SIG-M5 (cell line): ENCODE measurements at places on chromosomes 5 and 9.

GRCh38 chr5:26482076-26482809 is 556.1 kb downstream of the CDH9 start:
- DNase-seq: no peak

DNA sequence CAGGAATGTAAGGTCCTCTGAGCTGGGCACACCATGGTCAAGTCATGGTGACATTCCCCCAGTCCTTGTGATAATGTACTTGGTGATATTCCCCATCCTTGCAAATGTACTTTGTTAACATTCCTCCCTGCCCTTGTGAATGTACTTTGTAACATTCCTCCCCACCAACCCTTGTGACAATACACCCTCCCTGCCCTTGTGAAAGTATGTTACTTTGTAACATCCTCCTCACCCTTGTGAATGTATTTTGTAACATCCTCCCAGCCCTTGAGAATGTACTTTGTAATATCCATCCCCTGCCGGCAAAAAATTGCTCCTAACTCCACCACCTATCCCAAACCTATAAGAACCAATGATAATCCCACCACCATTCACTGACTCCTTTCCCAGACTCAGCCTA is 53.3 kb downstream of the RAPGEF6 start:
- DNase-seq: no peak

DNA sequence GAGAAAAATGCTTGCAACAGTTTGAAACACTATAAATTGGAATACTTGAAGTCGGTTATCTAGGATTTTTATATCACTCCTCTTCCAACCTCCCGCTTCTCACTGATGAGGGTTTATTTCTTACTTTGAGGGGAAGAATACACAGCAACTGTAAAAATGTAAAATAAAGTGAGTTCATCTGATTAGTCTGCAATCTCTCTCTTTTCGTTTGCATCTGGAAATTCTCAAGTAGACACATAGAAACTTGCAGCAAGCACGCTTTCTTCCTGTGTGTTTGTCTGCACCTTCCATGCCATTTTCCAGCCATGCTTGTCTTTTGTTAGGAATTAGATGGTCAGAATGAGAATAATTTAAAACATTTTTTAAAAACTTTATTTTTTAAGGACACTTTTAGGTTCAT is 45.1 kb upstream of the TAF11L2 start:
- no peak for DNase-seq

- no peak for DNase-seq
Measured at GRCh38 chr5:26872337-26872736, 166.0 kb downstream of the CDH9 start.

- no peak for DNase-seq
Measured at GRCh38 chr9:122389799-122390481, 19.1 kb downstream of the PTGS1 start.

- DNase-seq: no peak
Measured at GRCh38 chr9:110027671-110028081, 180.3 kb downstream of the C9orf152 start.

DNA sequence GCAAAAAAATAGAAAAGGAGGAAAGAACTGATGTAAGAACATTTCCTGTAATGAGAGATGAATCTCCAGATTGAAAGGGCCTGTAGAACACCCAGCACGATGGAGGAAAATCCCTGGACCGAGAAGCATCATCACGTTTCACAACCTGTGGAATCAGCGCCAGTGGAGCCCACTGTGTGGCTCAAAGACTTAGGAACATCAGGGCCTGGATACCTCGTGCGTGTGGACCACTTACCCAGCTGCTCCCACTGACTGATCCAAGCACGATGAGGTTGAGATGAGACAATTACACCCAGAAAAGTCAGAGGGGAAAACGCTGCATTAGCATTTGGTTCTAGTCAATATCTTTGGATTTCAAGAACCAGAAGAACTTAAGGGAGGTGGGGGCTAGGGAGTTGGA is 224.6 kb downstream of the SYK start:
- no peak for DNase-seq

DNA sequence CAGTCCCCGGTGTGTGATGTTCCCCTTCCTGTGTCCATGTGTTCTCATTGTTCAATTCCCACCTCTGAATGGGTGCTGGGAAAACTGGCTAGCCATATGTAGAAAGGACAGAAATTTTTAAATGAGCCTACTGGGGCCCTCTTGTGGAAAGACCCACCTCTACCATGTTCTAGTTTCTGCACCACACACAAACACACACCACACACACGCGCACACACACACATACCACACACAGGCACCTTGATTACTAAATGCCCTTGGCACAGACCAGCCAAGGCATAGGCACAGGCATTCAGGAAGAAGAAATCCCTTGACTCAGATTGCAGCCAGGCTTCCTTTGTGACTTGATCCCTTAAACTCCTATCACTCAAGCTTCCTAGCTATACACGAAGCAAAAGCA is 60.5 kb downstream of the SIL1 start:
- DNase-seq: no peak

GRCh38 chr5:31244921-31245320 is 51.4 kb downstream of the CDH6 start:
- no peak for DNase-seq

DNA sequence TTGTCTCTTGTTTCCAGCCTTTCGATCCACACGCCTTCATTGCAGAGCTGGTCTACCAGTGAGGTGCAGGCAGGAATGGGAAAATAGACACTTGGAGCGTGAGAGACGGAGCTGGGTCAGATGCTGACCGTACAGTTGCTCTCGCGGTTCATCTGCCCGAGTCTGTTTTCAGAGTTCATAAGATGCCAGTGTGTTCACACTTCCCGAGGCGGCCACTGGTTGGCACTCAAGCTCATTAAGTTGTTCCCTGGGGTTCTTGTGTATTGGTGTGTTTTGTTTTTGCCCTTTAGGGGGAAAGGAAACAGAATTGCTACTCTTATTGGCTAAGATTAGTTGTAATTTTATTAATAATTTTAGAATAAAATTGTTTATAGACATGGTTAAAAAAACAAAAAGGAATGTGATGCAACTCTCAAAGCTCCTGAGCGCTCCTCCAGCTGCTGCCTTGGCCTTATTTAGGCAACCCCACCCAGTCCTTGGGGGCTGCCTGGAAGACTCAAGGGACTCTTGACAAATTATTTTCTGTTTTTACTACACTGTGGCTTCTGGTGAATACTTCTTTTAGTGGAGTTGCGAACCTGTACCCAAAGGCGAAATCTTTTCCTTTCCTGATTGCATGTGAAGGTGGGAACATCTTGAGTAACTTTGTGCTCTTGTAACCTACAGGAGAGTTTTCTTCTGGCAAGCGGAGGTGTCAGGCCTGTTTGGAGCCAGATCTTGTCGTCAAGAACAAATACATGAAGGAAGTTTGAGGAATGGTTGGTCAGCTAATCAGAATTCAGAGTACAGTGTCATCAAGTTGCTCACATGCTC is 146.1 kb downstream of the MAST4 start:
- no peak for DNase-seq

- DNase-seq: no peak
Measured at GRCh38 chr5:115930630-115931337, 31.5 kb upstream of the LVRN start.

DNA sequence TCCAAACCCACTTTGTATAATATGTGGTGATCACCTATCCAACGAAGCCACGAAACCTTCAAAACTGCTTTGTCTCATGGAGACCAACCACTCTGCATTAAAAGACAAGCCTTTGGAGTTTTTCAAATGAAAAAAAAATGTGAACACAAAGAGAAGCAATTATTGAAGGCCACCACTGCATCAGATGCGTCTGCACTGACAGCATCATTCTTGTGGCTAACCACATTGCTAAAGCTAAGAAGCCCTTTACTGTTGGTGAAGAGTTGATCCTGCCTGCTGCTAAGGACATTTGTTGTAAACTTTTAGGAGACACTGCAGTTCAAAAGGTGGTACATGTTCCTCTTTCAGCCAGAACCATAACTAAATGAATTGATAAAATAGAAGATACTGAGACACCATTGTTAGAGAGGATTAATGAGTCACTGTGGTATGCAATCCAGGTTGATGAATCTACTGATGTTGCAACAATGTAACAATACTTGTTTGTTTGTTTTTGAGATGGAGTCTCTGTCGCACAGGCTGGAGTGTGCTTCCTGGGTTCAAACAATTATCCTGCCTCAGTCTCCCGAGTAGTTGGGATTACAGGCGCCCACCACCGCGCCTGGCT is 45.4 kb downstream of the TAF11L14 start:
- DNase-seq: no peak

GRCh38 chr5:76547891-76548524 is 75.2 kb downstream of the F2RL2 start:
- no peak for DNase-seq
